ENCODE measurements at places on chromosomes 12 and 14. TPM values are rescaled to one million over a fixed set of nuclear protein-coding genes. Genes with fewer than 3 reads are reported as not detected.

BICDL1 gene
- 127 TPM for total RNA-seq

KRT78 gene
- not detected for total RNA-seq

DNA sequence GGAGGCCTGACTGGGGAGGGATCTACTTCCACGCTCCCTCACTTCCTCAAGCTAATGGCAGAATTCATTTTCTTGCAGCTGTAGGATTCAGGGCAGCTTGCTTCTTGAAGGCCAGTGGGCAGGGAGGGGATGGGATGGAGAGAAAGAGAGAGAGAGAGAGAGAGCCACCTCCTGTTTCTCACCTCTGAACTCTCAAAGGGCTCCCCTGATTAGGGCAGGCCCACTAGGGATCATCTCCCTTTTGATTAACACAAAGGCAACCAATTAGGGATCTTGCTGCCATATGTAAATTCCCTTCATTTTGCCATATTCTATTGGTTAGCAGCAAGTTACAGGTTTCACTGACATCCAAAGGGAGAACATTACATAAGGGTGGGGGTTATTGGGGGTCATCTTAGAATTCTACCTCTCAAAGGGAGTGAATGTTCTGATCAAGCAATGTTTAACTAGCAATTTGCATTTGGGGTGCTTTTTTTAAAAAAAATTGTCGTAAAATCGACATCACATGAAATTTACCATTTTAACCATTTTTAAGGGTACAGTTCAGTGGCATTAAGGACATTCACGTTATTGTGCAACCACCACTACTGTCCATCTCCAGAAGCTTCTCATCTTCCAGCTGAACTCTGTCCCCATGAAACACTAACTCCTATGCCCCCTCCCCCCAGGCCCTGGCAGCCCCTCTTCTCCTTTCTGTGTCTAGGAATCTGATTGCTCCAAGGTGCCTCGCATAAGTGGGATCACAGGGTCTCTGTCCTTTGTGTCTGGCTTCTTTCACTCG is 47.3 kb upstream of the NCOR2 start:
- no peaks in the 10 kb centered on the region for H3K4me1 ChIP-seq
- DNase-seq = no peak
- H3K36me3 ChIP-seq = no peaks in the 10 kb centered on the region
- no peak overlapping the region for H3K4me3 ChIP-seq

- H3K36me3 ChIP-seq = no peaks in the 10 kb centered on the region
- H3K27ac ChIP-seq = no peak overlapping the region
- DNase-seq = no peak
- peaks cover 25% of the 10 kb centered on the region for H3K27me3 ChIP-seq
Measured at GRCh38 chr12:75891072-75891471, 140.5 kb downstream of the PHLDA1 start.

Data from activated T-helper 2 cell treated with anti-CD3 and anti-CD28 coated beads, Interferon-gamma antibody, Interleukin-2, Interleukin-4, amounts not matched to agents 10 μg/mL and 5 μg/mL and 100 μg/mL, durations not matched to agents 14 hours and 24 hours and 36 hours (primary cell).